ENCODE measurements at places on chromosomes 3 and 15. TPM values are rescaled to one million over a fixed set of nuclear protein-coding genes. Genes with fewer than 3 reads are reported as not detected.

Gene CASR
- 14.8 TPM for polyA plus RNA-seq

Gene GRIP2
- polyA plus RNA-seq: 3.2 TPM

Gene CSTA
- 0.80 TPM for polyA plus RNA-seq

Gene ZNF80
- not detected for polyA plus RNA-seq

Gene CCR8
- polyA plus RNA-seq: not detected
